ENCODE measurements at places on chromosomes 7 and 10. TPM values are rescaled to one million over a fixed set of nuclear protein-coding genes. Genes with fewer than 3 reads are reported as not detected.

Gene ADGRA1
- not detected for polyA plus RNA-seq

Gene OPALIN
- not detected for polyA plus RNA-seq

Gene GNGT1
- polyA plus RNA-seq = not detected

Gene NOC3L
- polyA plus RNA-seq = 9.0 TPM

Gene ACBD7
- polyA plus RNA-seq = 1.2 TPM
